ENCODE measurements at places on chromosomes 7 and 10.

DNA sequence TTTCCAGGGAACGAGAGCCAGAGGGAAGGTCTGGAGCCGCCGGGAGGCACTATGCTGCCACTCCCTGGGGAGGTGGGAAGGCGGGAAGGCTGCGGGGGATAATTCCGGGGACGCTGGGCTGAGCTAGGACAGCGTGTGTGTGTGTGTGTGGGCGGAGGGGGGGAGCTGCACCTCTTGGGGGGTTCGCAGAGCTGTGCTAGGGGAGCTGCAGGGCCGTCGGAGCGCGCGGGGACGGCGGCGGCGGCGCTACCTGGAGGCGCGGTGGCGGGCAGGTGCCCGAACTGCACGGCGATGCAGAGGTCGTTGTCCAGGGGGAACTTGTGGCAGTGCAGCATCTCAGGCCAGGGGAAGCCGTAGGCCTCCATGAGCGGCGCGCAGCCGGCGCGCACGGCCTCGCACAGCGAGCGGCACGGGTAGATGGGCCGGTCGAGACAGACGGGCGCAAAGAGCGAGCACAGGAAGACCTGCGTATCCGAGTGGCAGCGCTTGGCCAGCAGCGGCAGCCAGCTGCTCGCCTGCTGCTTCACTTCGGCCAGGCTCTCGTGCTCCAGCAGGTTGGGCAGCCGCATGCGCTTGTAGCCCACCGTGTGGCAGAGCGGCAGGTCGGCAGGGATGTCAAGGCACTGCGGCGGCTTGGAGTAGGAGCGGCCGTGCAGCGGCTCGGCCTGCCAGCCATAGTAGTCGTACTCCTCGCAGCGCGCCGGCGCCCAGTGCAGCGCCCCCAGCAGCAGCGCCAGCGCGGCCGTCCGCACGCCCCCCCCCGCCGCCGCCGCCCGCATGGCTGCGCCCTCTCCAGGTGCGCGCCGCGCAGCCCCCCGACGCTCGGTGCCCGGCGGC lies 526 bp downstream of the SFRP5 start:
- DNase-seq, result no peak

- no peak for DNase-seq
These were observed 149.1 kb downstream of the EBF3 start for GRCh38 chr10:129814681-129815646.

DNA sequence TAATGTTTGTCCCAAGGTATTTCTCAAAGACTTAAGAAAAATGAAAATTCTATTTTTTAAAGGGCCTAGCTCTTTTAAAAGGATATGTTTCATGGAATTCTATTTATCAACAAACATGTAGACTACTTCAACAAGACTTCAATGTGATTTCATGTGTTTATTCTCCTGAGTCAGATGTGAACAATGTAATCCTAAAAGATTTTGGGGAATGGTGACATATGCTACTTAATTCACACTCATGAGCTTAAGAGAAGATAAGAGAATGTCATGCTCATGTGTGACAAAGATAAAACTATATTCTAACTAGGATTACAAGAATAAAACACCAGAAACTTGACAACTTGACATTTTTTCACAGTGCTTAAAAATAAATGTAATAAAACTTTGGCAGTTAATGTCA lies 127.5 kb downstream of the TES start:
- DNase-seq, result no peak

DNA sequence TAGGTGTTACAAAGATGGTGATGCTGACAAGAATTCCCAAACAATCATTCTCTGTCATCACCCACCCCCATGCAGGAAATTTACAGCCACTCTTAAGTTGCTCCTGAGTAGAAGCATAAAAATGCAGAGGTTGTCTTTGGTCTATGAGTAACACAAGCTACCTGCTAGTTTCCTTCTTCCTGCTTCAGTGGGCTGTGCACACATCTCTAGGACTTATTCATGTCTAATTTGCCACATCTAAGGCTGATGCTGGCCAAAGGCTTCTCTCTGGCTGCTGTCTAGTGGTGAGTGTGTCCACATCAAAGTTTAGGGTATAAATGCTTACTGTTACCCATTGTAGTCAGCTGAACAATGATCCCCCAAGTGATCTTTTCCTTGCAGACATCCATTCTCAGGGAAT lies 662.5 kb downstream of the TYW1 start:
- no peak for DNase-seq

DNA sequence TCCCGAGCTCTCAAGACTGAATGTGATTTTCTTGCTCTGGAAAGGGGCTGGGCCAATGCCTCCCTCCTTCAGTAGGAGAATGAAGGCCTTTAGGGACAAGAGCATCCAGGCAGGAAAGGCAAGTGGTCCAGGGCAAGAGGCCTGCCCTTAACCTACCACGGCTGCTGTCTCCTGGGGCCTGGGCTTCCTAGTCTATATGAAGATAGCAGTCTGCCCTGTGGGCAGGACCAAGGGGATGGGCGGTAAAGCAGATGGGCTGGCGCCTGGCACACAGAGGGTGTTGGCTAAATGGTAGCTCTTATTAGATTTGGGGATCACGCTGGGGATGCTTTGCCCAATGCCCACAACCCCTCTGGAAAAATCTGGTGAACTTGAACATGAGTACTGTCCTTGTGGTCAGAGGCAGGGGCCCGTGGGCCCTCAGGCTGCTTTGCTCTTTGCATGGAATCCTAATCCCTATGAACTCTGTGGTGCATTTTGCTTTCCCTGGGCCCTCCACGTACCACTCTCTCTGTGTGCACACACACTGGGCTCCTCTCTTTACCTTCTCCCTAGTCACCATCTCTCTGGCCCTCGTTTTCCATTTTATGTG lies 20.3 kb downstream of the CHAT start:
- no peak for DNase-seq

GRCh38 chr7:1407892-1408291 lies 51.4 kb downstream of the MICALL2 start:
- peak; percentile 61 for DNase-seq
